ENCODE measurements at places on chromosomes 5 and 9.

- DNase-seq, result no peak
These were observed 7.8 kb upstream of the OLFM1 start for GRCh38 chr9:135079676-135080075.

GRCh38 chr5:12095808-12096281 is 191.6 kb upstream of the CTNND2 start:
- DNase-seq, result no peak

DNA sequence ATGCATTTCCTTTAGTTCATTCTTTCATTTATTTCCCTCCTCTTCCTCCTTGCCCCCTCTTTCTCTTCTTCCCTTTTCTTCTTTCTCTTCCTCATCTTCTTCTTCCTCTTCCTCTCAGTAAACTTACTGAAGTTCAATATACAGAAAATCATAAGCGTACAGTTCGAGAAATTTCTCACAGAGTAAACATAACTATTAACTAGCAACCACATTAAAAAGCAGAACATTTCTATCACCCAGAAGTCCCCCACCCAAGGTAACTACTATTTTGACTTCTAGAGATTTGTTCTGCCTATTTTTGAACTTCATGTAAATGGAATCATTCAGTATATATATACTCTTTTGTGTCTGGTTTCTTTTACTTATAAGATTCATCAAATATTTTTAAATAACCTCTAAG is 48.2 kb downstream of the TNFAIP8 start:
- no peak for DNase-seq

- DNase-seq, result no peak
These were observed 111.5 kb upstream of the EQTN start for GRCh38 chr9:27408482-27408881.

DNA sequence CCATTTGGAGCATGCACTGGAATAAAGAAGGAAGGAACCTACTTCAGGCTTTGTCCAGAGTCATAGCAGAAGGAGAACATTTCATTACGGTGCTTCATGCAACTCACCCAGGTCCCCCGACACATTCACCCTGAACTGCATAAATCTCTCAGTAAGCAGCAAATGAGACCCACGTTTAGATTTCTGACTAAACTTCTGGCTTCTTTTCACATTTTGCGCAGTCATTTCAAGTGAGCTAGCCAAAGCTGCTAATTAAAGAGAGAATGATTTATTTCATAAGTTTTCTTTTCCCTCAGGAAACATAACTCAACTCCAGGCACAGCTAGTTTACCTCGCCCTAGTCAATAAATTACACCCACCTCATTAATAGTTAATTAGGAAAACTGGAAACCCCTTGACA is 88.6 kb upstream of the GAS1 start:
- no peak for DNase-seq

DNA sequence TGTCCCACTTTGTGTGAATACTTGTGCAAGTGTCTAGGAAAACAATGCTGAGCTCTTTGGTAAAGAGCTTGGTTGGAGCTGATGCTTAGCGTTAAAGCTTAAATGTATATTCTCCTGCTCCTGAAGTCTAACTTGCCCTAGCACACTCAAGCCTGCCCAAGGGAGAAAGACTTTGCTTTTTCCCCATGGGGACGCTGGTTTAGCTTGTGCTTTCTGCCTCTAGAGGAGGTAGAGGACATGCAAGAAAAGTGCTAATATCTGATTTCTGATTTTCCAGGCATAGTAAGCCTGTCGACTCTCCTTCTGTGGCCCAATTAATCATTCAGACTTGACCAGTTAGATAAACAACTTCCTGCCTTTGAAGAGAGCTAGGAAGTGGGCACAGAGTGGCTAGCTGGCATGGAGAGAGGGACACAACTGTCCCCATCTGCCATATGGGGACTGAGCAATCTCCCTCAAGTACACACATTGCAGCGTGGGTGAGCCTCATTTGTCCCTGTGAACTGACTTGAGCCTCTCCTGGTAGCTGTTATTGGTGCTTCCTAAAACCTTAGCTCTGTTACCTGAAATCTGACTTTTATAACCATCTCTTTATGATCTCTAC is 348.4 kb downstream of the BRINP1 start:
- no peak for DNase-seq

DNA sequence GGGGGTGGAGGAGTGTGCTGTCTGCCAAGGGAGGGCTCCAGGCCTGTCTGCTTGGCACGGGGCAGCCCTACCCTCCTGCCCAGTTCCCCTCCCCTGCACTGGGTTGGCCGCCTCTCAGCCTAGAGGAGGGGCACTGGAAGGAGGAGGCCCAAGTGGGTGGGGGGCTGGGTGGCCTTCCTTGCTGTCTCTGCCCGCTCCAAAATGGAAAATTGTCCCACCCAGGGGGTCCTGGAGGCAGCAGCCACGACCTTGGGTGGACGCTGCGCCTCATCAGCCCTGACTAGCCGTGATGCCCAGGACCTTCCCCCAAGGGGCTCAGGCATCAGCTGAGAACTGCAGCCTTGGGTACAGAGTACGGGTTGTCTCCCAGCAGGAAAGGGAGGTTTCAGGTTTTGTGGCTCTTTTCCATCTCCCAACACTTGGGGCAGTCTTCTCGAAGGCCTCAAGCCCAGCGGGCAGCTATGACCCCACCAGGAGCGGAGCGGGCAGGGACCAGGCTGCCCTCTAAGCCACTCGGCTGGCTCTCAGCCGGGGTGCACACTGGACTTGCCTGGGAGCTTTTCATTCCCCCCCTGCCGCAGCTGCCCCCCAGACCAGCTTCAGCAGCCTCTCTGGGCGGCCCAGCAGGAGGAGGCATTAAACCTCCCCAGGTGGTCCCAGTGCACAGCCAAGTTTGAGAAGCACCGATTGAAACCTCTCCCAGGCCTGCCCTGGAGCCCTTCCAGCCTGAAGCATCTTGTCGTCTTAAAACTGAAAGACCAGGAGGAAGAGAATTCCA is 20.6 kb downstream of the NTNG2 start:
- peak; percentile 21 for DNase-seq

DNA sequence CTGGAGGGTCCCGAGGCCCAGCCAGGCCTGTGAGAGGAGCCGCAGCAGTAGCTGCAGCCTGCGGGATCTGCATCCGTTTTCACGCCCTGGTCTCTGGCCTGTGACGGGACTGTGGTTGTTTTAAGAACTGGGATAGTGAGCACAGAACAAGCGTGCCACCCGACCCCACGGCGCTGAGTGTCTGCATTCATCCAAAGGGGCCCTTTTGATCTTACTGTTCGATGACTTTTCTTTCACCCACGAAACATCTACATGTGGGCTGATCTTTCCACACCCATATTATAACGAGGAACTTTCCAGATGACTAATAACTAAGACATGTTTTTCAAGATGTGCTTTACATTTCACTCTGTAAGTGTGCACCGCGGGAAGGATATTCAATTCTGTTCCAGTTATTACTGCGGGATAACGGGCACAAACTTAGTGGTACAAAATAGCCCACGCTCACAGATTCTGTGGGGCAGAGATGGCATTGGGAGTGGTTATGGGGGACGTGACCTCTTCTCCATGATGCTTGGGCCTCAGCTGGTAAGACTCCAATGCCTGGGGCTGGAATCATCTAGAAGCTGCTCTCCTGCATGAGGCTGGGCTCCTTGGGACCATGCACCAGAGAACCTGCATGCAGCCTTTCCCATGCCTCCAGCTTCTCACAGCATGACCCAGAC is 165.0 kb downstream of the SYK start:
- no peak for DNase-seq

- no peak for DNase-seq
These were observed 587.3 kb downstream of the GABRG2 start for GRCh38 chr5:162654661-162655405.

DNA sequence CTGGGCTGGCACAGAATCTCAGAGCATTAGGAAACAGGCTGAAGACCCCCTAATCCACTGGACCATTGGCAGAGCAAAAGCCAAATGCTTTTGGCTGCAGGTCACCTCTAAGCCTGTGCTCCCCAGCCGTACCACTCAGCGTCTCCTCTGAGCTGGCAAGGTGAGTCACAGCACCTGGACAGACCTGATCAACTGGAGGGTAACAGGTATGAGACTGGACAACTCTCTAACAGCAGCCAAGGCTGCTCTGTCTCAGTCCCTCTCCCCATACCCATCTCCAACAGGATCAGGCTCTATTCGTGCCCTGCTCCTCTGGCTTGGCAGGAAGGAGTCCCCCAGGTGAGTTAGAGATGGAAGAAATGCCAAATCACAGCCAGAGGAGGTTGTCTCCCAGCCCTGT is 4.7 kb downstream of the GOLGA2 start:
- no peak for DNase-seq

GRCh38 chr9:133583586-133583985 is 25.6 kb downstream of the FAM163B start:
- DNase-seq, result no peak

GRCh38 chr9:89882930-89883361 is 278.1 kb downstream of the GADD45G start:
- no peak for DNase-seq

- DNase-seq, result peak; percentile 79
These were observed 7.8 kb downstream of the EXOSC2 start for GRCh38 chr9:130701059-130702022.

GRCh38 chr5:123476731-123477130 is 35.2 kb upstream of the CSNK1G3 start:
- no peak for DNase-seq

DNA sequence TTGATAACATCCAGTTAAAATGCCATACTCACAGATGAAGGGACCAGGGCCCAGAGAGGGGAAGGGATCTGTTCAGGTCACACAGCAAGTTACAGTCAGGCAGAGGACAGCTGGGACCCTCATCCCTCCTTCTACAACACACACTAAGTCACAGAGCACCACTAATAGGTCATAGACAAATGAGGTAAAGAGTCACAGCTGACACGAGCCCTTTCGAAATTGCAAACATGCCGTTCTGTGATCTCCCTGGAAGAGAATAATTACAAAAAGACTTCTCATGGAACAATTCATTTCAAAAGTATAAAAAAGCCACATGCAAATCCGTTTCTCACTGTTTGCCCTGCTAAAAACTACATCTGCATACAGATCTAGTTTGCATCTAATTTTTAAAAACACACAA is 15.5 kb downstream of the IGFBPL1 start:
- no peak for DNase-seq

- no peak for DNase-seq
These were observed 19.7 kb upstream of the F2R start for GRCh38 chr5:76696251-76696650.

GRCh38 chr5:75885321-75885720 is 168.1 kb upstream of the POC5 start:
- DNase-seq, result no peak

DNA sequence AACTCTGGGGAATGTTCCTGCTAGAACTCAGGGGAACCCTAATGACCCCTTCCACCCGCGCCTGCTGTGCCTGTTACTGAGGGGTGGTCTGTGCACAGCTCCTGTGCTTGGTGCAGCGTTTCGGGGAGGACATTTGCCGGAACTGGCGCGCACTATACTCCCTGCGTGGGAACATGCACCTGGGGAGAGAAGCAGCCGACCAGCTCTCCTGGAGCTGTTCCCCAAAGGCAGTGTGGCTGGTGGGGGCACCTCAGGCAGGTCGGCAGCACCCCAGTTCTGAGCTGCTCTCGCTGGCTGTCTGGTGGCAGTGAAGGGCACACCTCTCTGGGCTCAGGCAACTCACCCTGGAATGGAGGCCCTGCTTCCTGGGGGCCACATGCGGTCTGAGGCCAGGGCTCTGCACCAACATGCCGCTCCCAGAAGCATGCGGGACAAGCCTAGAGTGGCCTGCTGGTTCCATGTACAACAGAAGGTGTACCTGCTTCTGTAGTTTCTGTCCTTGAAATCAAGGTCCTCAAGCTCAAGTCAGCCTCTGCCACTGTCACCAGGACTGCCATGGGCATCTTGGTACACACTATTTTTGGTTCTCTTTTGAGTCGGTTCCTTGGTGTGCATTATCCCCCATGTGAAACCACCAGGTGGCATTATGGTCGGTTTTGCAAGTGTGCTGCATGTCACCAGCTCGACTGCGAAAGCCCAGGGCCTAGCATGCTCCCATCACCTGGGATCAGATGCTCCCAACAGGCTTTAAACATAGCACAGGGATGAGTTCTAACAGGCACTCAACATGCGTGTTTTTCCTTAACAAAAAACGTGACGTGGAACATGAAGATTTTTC is 7.8 kb upstream of the MRNIP start:
- DNase-seq, result no peak

DNA sequence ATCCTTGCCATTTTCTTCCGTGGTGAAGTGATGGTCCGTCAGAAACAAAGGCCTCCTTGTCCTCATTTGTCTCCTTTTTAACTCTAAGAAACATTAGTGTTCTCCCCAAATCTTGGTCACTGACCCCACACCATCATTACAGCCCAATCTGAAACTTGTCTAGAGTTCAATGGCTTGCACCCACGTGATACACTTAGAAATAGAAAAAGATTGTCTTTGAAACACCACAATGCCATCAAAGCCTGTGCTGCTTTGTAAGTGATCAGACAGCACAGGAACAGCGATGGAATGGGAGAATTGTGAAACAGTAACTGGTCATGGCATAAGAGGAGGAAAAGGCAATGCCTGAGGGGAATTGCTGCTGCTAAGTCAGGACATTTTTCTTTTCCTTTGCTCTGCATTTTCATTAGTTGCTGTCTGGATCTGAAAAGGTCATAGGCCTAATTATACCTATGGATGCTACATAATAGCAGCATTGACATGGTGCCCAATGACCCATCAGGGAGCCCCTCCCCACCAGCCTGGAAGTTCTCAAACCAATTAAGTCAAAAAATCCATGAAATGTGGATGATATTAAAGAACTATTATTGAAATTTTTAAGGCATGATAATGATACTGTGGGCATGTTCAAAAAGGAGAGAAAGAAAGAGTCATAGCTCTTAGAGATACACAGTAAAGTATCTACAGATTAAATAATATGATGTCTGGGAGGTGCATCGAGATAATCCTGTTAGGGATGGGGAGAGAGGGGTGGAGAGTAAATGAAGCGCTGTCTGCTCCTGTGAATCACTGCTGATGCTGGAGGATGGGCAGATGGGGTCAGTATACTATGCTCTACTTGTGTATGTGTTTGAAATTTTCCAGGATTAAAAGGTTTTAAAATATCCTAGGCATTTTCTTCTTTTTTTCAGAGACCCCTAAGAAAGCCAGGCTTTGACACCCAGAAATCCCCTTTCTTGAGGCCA is 83.6 kb downstream of the ENC1 start:
- no peak for DNase-seq

DNA sequence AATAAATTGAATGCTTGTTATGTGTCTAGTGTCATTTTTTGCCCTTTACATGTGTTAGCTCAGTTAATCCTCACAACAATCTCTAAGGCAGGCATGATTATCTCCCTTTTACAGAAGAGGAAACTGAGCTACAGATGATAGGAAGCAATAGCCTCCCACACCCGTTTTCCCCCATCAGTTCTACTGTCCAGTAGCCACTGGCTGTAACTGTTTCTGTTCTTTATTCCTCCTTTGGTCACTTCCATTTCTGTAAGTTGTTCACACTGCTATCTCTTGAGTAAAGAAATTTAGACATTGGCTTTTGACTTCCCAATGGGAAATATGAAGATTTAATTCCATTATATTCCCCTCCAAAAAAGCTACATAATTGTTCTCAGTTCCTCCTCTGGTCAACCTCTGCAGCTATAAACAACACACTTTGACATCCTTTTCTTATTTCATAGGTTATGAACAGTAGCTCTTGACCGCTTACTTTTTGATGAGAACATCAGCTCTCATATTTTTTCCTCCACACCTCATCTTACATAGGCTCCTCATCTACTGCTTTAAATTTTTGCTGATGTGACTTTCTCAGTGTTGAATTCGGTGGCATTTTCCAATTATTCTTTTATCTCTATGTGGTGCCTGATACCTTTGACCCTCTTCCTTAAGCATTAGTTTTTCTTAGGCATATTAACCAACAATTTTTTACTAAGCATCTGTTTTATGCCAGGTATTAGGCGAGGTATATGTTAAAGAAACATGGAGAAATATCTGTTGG is 21.4 kb downstream of the SPZ1 start:
- DNase-seq, result no peak

Data from HEK293T (cell line).